Nephron progenitor cell (in vitro differentiated cells): ENCODE measurements at places on chromosomes 6 and 20.

- DNase-seq: no peak
Observed at GRCh38 chr6:165925474-165926156, 242.0 kb downstream of the TBXT start.

DNA sequence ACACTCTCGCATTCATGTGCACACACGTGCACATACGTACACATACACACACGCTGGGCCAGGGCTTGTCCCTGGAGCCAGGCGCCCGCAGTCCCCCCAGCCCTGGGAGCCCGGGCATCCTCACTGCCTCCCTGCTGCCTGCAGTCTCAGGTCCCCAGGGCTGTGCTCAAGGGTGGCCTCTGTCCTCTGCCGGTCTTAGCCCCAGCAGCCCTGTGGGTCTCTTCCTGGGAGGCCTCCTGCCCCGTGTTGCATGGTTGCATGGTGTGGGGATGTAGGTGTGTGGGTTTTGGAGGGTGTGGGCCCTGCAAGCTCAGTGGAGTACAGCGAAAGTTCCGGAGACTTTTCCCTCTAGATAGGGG lies 101.5 kb downstream of the TMEM242 start:
- DNase-seq: no peak

DNA sequence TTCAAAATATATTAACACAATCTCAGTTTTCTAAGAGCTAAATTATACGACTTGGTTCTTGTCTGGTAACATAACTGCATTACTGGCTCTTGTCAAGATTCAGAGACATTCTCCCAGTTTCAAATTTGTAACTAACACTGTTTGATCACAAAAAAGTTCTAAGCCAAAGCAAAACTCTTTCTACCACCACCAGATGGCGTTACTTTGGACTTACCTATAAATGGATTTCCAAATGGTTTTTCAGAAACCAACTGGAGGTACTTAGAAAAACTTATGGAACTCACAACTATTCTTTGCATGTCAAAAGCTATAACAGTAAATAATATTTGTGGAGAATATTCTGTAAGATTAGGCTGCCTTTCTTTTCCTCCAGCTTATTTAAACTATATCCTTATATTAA lies 34.2 kb upstream of the GFRAL start:
- DNase-seq: no peak

- DNase-seq: no peak
Observed at GRCh38 chr6:17240803-17241500, 40.2 kb upstream of the RBM24 start.

GRCh38 chr6:14804785-14805210 lies 441.1 kb upstream of the JARID2 start:
- DNase-seq: no peak

DNA sequence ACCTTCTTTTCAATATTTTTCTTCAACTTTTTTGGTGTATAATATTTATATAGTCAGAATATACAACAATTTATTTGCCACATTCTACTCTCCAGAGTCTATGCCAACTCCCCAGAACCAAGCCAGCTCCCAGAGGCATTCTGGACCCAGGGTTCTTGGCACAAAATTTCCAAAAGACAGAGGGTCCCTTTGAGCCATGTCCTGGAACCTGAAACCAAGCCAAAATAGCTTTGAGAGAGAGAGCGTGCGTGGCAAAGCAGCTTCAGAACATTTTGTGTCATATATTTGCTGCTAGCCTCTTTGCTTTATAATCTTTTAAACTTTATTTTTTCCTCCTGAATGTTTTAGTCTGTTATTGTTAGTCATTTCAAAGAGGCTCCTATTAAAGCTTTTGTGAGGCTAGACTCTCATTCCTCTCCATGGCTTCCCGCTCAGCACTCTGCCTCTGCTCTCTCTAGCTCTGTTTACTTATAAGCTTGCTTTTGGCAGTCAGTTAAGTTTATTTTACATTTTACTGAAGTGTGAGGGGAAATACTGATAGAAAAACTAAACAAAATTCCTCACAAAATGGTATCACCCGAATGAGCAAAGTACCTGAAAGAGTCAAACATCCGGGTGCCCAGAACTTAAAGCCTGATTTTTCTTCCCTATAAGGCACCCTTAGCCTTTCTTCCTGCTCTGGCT lies 605.1 kb upstream of the ID4 start:
- no peak for DNase-seq

DNA sequence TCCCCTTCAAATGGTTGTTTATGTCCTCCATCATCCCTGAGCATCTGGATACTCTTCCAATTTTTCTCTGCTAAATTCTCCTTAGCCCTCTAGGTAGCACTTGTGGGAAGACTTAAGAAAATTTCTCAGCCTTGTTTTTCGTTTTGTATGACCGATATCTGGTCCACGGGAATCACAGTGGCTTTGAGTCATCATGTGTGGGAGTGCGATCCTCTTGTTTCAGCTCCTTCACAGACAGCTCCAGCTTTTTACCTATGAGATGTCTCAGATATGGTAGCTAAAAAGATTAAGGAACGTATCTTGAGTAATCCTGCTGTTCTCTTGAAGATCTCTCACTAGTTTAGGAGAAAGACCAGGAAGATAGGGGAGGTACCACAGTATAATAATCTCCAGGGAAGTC lies 196.1 kb downstream of the GRM1 start:
- no peak for DNase-seq

DNA sequence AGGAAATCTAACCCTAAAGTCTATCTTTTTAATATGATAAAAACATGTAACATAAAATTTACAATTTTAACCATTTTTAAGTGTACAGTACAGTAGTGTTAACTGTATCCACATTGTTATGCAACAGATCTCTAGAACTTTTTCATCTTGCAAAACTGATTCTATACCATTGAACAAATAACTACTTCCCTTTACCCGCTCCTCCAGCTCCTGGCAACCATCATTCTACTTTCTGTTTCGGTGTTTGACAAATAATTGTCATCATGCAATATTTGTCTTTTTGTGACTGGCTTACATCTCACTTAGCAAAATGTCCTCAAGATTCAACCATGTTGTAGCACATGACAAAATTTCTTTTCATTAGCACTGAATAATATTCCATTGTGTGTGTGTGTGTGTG lies 203.2 kb downstream of the SIM1 start:
- no peak for DNase-seq

DNA sequence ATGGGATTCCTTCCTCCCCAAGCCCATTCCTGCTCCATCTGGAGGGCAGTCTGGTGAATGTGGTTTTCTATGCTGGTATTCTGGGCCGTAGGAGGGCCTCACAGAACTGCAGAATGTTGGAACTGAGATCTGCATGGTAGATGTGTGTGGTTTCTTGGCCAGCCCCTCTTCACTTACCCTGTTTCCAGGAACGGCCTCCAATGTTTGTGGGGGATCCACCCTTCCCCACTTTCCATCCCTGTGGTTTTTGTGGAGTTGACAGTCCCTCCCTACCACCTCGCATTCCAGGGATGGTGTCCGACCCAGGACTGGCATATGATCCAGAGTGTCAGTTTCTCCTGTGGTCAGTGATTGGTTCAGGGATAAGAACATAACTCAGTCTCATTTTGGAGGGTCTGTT lies 26.7 kb upstream of the TMEM14A start:
- no peak for DNase-seq

DNA sequence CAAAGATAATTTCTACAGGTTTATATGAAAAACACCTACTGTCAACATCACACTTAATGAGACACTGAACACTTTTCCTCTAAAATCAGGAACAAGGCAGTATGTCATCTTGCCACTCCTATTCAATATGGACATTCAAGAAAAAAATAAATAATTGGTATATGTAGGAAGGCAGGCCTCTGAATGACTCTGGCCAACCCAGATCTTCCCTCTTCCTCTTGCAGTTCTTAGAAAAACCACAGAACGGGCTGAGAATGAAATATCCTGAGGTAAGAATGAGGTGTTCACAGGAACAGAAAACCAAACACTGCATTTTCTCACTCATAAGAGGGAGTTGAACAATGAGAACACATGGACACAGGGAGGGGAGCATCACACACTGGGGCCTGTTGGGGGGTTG lies 1207.2 kb upstream of the CITED2 start:
- no peak for DNase-seq

- peak; percentile 63 for DNase-seq
Observed at GRCh38 chr6:16206595-16207037, 31.8 kb upstream of the GMPR start.

GRCh38 chr20:62953839-62954703 lies 1.6 kb downstream of the SLC17A9 start:
- DNase-seq: peak; percentile 71

DNA sequence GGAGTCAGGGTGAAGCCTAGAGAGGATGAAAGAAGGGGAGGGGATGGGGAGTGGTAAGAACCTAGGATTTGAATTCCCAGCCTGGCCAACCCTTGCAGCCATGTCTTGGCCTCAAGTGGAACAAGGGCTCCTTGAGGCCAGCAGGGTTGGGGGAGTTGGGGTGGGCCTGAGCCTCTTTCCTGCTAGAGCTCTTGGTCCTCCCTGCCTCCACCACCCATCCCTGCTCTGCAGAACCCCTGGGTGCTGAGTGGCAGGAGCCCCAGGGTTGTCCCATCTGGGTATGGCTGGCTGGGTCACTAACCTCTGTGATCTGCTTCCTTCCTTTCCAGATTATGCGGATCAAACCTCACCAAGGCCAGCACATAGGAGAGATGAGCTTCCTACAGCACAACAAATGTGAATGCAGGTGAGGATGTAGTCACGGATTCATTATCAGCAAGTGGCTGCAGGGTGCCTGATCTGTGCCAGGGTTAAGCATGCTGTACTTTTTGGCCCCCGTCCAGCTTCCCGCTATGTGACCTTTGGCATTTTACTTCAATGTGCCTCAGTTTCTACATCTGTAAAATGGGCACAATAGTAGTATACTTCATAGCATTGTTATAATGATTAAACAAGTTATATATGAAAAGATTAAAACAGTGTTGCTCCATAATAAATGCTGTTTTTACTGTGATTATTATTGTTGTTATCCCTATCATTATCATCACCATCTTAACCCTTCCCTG lies 8.3 kb downstream of the VEGFA start:
- DNase-seq: no peak

- no peak for DNase-seq
Observed at GRCh38 chr6:158938811-158939254, 61.2 kb downstream of the RSPH3 start.

DNA sequence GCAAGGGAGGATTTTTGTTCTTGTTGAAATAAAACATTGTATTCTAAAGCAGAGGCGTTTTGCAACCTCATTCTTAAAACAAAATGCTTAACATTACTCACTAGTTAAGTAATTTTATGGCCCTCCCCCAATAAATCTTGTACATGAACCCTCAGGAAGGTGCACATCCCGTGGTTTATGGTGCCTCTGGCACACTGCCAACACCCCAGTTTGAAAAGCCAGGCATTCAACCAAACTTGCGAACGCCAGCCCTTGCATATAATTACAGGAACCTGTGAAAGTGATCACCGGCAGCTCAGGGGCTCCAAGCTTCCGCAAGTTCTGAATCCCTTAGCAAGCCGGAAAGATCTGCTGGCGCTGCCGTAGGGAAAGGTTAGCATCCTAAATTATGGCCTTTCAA lies 1109.0 kb upstream of the FLRT3 start:
- peak; percentile 46 for DNase-seq

GRCh38 chr6:13164291-13164690 lies 164.0 kb downstream of the TBC1D7 start:
- DNase-seq: no peak

DNA sequence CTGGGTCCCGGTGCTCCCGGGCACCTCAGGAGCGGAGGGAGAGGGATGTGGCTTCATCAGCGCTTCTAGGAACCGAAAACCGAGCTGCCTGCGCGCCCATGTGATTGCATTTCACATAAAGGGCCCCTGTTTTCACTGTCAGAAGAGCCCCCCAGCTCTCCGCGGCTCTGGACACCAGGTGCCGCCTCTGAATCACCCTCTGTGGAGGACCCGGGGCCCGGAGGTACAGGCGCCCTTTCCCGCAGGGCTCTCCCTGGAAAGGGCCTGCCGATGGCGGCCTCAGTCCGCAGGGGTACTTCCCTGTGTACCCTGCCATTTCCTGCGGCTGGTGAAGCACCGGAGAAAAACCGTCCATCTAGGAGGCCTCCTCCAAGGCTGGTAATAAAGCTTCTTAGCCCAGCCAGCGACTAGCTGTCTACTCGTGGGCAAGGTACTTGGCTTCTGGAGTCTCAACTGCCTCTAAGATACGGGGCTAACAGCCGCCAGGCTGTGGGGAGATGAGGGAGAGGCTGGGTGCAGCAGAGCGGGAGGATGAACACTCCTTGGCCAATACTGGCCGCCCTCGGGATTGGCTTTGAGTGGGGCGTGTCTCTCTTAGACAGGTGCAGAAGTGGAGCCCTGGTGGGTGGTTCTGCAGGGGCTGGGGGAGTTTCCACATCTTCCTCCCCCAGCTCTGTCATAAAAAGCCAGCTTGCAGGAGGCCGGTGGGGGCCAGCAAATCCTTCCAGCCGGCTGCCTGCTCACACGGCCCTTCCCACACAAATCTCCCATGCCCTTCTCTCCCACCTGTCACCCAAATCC lies 1.6 kb downstream of the PPP1R16B start:
- peak; percentile 35 for DNase-seq

DNA sequence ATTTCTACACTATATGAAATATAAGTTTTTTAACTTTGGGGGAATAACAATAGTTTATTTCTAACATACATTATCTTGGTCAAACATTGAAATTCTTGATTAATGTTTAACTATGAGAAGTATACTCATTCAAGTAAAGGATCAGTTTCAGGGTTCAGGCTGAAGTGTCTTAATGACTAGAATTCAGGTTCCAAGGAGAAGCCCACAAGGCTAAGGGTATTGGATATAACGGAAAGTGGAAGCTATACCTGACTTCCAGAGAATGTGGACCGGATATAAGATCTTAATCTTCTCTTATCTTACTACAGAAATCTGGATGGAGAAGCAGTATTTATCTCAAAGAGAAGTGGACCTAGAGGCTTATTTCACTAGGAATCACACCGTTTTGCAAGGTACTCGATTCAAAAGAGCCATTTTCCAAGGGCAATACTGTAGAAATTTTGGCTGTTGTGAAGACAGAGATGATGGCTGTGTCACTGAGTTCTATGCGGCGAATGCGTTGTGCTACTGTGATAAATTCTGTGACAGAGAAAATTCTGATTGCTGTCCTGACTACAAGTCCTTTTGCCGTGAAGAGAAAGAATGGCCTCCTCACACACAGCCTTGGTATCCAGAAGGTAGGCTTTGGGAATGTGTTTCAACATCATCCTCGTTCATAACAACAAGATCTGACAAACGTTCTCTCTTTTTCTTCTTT lies at the start of gene TINAG:
TINAG (plus strand) TSS at position 153 of the 697 bp plus-strand sequence; CDS start at position 263, 110 bp downstream.
- DNase-seq: no peak

- DNase-seq: no peak
Observed at GRCh38 chr20:22841846-22842245, 193.3 kb upstream of the SSTR4 start.
